ENCODE measurements at places on chromosomes 1 and 21.

DNA sequence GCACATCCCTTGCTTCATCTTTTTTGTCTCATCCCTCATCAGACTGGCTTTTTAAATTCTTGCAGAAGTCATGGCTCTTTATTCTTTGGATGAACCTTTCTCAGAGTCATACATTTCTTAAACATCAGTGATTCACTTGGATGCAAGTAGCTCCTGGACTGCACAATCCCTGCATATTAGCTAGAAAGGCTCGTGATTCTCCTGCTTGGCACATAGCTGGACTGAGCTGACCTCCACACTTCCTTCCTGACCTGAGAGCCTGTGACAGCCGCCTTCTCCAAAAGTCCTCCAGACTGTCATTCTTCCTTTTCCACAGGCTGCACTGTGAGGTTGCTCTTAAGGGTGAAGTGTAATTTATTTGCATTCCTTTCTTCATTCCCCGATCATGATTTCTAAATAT, 109.4 kb downstream of the RGL1 start:
- DNase-seq = no peak

GRCh38 chr21:37358397-37358796, 8.2 kb upstream of the DYRK1A start:
- no peak for DNase-seq

GRCh38 chr1:8348777-8349472, 31.0 kb downstream of the SLC45A1 start:
- peak; percentile 89 for DNase-seq

DNA sequence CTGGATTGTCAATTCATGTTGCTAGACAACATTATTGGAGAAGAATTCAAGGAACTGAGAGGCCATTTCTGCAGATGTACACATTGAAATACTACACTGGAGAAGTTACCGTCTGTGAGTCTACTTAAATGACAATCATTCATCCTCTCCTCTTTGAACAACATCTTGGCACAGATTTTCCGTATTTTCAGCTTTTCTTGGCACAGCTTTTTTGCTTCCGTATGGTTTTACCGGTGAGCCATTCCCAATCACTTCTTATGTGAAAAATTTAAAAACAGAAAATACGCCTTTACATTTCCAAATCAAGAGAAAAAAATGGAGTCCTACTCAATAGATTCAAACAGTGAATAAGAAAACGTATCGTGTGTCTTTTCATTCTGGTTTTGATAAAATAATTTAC, 1493.7 kb downstream of the AMY1C start:
- DNase-seq = no peak

DNA sequence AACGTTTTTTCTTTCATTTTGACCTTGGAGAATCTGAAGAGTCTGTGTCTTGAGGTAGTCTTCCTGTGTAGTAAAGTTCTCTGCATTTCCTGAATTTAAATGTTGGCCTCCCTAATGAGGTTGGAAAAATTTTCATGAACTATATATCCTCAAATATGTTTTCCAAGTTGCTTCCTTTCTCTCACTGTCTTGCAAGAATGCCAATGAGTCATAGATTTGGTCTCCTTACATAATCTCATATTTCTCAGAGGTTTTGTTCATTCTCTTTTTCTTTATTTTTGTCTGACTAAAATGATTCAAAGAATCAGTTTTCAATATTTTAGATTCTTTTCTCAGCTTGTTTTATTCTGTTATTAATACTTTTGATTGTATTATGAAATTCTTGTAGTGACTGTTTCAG, 87.6 kb downstream of the DRAM2 start:
- no peak for DNase-seq

DNA sequence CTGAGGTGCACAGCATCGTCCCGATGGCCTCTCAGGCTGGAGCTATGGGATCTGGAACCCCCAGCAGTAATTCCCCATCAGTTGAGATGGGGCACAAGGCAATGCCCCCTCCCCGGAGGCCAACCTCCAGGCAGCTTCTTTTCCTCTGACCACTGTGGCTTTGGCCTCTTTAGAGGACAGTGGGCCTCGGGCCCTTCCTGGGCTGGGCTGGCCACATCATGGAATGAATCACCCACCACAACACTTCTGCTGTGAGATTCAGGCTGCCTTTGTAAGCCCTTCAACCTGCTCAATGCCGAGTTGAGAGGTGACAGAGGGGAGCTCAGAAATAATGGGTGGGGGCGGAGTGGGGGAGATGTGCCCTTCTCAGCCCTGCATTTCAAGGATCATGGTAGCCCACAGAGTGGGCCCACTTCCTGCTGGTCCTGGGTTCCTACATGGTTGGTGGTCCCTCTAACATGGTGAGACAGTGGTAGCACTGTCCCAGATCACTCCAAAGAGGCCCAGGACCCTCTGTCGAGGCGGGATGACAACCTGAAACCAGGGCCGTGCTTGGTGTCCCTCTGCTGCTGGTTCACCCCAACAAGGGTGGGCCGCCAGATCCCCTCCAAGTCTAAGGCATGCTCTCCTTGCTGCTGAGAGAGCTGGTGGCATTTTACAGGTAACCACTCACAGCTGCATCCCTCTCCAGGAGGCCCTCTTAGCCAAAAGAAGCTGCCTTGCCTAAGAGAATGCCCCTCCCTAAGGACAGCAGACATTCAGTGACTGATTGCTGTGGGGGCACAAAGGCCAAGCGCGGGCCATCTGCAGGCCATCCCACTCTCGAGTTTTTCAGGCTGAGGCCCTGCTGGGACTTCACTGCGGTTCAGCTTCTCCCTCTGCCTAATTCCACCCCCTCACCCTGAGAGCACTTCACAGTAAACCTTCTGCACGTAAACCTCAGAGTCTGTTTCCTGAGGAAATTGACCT, 29.7 kb upstream of the EVA1B start:
- no peak for DNase-seq

GRCh38 chr1:45833361-45833760, 29.9 kb downstream of the MAST2 start:
- no peak for DNase-seq

All from HuH-7 (cell line).